ENCODE measurements at places on chromosomes 13 and 19.

GRCh38 chr13:50686551-50686950, 156.9 kb downstream of the DLEU7 start:
- DNase-seq, result no peak

- DNase-seq, result no peak
Observed at GRCh38 chr19:8831832-8832131, 322 bp downstream of the ZNF558 start.

- DNase-seq, result no peak
Observed at GRCh38 chr19:46722421-46723022, 5.6 kb upstream of the PRKD2 start.

DNA sequence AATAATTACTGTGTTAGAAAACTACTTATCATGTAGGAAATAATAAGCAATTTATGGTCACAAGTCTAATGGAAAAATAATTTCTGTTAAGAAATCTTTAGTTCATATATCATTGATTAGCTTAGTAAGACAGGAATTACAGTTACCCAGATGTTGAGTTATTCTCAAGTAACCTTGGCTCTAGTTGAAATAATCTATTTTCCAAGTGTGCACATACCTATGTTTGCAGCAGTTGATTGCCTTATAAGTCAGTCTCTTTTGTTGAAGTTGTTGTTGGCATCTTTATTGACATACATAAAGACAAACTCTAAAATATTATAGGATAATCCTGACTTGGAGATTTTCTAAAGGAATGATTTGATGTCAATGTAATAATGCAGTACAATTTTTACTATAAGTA, 511.4 kb upstream of the KLF12 start:
- DNase-seq, result no peak

DNA sequence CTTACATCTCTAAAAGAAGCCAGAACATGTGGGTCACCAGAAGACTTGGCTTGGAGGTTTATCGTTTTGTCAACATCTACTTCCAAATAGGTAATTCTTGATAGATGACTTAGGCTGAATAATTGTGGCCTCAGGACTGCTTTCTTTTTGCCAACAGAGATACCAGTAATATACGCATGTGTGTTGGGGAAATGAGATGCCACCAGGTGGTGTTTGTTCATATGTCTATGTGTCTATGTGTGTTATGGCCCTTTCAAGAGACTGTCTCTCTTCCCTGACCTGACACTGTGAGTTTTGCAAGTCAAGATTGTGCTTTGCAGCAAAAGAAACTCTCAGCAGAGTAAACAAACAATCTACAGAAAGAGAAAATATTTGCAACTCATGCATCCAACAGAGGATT, 31.6 kb upstream of the METTL21C start:
- DNase-seq, result peak; percentile 31

DNA sequence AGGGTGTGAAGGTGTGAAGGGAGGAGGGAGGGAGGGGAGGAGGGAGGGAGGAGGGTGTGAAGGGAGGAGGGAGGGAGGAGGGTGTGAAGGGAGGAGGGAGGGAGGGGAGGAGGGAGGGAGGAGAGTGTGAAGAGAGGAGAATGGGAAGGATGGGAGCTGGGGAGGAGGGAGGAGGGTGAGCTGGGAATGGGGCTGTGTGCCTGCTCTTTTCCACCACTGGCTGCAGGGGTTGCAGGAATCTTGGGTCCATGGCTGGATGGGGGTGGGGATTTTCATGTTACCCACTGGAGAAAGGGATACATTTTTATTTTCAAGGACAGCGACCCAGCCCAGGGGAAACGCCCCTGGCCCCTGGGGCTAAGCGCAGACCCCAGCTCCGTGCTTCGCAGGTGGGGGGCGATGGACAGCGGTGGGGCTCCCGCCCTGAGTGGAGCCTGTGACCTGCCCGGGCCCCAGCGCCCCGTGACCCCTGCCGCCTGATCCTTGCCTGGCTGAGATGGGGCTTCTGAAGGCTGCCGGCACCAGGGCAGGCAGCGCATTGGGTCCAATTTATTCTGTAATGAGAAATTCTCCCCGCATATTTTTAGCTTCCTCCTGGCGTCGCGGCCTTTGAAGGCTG, 3.0 kb upstream of the EFNA2 start:
- no peak for DNase-seq

- no peak for DNase-seq
Observed at GRCh38 chr13:24043590-24044350, 116.8 kb upstream of the SPATA13 start.

DNA sequence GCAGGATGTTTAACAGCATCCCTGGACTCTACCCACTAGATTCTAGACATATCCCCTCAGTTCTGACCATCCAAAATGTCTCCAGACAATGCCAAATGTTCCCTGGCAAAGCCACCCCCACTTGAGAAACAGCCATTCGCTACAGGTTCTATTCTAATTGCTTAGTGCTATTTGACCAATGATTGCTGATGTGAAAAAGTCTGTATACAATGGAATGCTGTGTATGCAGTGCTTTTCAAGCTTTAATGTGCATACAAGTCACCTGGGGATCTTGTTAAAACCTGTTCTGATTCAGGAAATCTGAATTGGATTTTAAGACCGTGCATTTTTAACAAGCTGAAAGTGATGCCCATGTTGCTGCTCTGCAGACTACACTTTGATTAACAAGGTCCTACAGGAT, 331.8 kb upstream of the KLF12 start:
- DNase-seq, result no peak

GRCh38 chr13:84238381-84238780, 356.1 kb upstream of the SLITRK1 start:
- no peak for DNase-seq
